Neural crest cell (in vitro differentiated cells): ENCODE measurements at places on chromosomes 2 and 18. TPM values are rescaled to one million over a fixed set of nuclear protein-coding genes. Genes with fewer than 3 reads are reported as not detected.

DNA sequence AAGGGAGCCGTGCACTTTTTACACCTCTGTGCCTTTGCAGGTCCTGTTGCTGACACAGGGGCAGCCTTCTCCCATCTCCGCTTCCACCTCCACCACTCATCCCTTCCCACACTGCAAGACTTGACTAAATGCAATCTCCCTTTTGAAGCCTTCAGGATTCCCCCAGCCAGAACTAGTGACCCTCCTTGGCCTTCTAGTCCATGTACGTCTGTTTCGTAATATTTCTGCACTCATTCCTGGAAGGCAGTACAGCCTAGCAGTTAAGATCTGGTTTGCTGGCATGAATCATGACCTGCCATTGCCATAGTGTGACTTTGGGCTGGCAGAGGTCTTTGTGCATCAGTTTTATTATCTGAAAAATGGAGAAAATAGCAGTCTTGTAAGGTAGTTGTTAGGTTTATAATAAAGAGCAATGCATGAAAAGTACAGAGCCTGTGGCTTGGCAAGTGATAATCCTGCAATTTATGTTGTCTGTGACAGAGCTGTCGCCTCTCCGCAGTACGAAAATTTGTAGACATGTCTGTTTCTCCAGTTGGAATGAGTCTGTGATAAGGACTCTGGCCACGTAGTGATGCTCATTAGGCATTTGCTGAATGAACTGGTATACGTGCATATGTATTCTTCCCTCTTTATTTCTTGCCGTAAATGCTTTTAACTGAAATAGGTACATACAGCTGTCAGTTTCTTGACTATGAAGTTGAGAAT, 36.7 kb downstream of the NCK2 start:
- H3K36me3 ChIP-seq: peaks cover 2% of the 10 kb centered on the region
- peaks cover 51% of the 10 kb centered on the region for H3K4me1 ChIP-seq
- H3K27me3 ChIP-seq: no peaks in the 10 kb centered on the region
- peak overlapping the region; percentile 2 for H3K27ac ChIP-seq
- H3K4me3 ChIP-seq: no peak overlapping the region

DNA sequence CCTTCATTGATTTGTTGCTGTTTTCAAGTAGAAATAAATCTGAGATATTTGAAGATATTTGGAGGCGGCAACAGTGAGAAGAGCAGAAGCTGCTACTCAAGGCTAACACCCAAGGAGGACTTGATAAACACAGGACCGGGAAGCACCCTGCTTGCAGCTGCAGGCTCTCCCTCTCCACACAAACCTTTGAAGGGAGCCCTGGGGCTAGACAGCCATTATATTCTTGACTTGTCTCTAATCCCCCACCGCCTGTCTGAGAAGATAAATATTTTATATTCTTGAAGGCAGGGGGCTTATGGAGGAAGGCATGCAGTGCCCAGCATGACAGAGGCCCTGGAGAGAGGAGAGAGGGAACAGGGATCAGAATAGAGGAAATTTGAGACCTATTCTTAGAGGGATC, 50.9 kb upstream of the SMAD2 start:
- H3K27ac ChIP-seq: peak overlapping the region; percentile 85
- peaks cover 4% of the 10 kb centered on the region for H3K4me1 ChIP-seq
- no peak overlapping the region for H3K4me3 ChIP-seq

DNA sequence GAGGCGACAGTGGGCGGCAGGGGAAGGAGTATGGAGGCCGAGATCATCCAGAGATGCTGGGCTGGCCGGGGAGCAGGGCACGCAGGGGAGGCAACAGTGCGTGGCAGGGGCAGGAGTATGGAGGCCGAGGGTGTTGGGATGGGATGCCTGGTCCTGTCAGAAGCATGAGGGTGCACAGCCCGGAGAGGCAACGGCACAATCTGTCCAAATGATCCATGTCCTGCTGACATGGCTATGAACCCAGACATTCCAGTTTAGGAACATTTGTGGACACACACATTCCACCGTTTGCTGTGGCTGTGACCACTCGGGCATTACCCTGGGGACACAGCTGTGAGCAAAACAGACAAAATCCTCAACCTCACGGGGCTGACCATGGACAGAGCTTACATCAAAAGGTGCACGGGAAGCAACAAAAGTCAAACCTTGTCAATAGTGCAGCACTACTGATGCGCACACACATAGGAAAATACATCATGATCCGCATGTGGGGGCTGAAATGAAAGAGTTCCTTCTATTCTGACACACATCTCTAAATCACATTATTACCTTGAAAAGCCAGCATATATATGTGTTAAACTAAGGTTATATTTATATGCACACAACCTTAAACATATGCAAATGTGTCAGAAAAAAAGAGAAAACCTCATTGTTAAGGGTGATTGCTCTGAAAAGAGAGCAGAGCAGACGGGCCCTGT, 144.0 kb upstream of the GPC1 start:
- H3K4me1 ChIP-seq: peaks cover 18% of the 10 kb centered on the region
- no peak overlapping the region for H3K4me3 ChIP-seq
- DNase-seq: no peak

GRCh38 chr2:234861841-234862735, 89.7 kb upstream of the SH3BP4 start:
- no peaks in the 10 kb centered on the region for H3K27me3 ChIP-seq
- H3K4me1 ChIP-seq: peaks cover 62% of the 10 kb centered on the region
- peak overlapping the region; percentile 52 for H3K4me3 ChIP-seq
- no peak overlapping the region for H3K27ac ChIP-seq
- DNase-seq: no peak

DNA sequence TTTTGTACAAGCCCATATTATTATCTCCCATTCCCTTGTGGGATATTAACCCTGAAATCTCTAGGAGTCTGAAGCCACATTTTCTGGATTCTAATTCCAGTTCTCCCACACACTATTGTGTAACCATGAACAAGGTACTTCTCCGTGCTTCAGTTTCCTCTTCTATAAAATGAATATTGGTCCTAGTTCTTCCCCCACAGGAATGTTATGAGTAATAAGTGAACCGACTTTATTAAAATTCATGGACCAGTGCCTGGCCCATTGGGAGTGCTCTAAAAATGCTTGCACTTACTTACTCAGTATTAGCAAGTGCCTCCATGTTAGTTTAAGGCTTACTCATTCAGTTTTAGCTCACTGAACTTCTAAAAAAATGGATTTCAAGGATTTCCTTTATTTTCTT, 1.4 kb upstream of the ACMSD start:
- H3K27ac ChIP-seq: no peak overlapping the region
- H3K4me1 ChIP-seq: no peaks in the 10 kb centered on the region
- peaks cover 2% of the 10 kb centered on the region for H3K36me3 ChIP-seq
- H3K4me3 ChIP-seq: no peak overlapping the region

DNA sequence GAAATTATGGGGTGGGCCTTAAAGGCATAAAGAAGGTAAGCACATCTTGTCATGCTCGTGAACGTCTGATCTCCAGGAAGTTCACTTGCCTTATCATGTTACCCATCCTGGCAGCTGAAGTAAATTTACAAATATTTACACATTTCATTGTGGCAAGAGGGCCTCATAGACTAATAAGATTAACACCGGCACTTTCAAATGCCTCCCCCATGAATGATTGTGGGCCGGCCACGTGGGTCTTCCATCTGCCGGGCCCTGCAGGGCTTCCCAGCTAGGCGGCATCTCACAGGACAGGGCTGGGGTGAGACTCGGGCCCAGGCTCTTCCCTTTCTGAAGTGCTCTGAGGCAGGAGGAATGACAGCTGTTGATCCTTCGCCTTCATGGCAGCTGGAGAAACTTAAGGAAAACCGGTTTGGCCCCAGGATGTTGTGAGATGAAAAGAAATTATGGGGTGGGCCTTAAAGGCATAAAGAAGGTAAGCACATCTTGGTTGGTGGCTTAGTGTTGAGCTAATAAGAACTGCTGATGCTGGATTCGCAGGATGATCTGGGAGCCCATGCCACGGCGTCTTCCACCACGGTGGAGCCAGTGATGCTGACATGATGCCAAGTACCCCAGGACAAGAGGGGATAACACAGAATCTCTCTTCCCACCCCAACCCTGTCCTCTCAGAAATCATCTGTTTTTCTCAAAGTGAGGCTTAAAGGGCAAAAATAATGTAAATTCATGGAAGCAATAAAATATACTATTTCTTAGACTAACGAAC, 176.3 kb downstream of the SEPTIN10 start:
- no peak for DNase-seq
- H3K36me3 ChIP-seq: peaks cover 13% of the 10 kb centered on the region
- no peak overlapping the region for H3K4me3 ChIP-seq
- peaks cover 14% of the 10 kb centered on the region for H3K4me1 ChIP-seq

DNA sequence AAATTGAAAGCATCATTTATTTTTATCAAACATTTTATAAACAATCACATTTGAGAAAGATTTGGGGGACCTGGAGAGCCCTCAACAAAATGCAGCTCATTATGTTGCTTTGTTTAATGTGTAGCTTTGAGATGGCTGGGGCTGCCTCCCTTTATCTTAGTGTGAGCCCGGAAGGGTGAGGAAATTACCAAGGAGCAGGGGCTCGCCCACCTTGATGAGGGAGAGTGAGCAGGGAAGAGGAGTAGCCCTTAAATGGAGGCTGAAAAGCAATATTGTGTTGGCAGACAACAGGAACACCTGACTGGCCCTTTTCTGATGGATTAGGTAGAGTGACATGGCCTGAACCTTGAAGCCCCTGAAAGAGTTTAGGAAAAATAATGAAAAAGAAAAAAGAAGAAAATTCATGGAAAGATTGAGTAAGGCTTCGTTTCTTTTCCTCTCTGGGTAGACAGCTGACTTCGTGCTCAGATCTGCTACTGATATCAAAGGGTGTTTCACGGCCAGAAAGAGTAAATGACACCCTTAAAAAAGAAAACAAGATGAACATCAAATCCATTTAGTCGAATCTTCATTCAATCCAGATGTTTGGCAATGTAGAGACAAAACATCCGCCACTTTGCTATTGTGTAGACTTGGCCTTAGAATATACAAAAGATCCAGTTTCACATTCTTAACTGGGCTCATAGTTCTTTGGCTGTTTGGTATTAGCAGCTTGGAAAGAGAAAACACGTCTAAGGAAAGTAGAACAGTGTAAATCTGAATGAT, 206.5 kb upstream of the TCF4 start:
- no peaks in the 10 kb centered on the region for H3K27me3 ChIP-seq
- no peak overlapping the region for H3K4me3 ChIP-seq
- DNase-seq: no peak
- H3K4me1 ChIP-seq: peaks cover 6% of the 10 kb centered on the region
- H3K27ac ChIP-seq: peak overlapping the region; percentile 31

Gene GALNT3
- 3.1 and 3.4 TPM in 2 replicates for total RNA-seq

Gene CNDP1
- 0.56 and 0.59 TPM in 2 replicates for total RNA-seq

Gene ASB18
- not detected in 2 replicates for total RNA-seq
